Activated naive CD8-positive, alpha-beta T cell treated with anti-CD3 and anti-CD28 coated beads, Interleukin-2, amount 10 ng/mL, durations not matched to agents 7 days and 5 days (primary cell): ENCODE measurements at places on chromosomes 6 and 20.

DNA sequence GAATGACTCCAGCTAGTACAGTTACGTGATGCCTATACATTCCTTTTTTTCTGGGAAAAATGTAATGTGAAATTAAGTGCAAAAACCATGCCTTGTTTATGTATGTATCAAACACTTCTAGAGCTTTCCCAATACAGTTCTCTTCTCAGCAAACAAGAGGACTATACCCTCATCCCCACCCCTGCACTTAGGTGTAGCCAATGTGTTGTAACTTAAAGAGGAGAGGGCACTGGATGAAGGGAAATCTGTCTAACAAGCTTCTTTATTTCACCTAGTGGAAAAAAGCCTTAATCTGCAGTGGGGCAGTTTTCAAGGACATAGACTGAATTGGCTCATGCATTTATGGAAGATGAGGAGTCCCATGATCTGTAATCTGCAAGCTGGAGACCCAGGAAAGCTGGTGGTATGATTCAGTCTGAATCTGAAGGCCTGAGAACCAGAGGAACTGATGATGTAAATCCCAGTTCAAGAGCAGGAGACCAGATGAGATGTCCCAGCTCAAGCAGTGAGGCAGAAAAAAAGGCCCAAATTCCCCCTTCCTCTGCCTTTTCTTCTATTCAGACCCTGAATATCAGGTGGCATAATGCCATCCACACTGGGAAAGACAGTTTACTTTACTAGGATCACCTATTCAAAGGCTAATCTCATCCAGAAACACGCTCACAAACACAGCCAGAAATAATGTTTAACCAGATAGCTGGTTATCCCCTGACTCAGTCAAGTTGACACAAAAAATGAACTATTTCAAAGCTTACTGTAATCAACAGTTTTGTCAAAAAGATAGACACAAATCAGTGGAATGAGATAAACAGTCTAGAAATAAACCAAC is 25.8 kb upstream of the SLC17A3 start:
- DNase-seq = no peak

DNA sequence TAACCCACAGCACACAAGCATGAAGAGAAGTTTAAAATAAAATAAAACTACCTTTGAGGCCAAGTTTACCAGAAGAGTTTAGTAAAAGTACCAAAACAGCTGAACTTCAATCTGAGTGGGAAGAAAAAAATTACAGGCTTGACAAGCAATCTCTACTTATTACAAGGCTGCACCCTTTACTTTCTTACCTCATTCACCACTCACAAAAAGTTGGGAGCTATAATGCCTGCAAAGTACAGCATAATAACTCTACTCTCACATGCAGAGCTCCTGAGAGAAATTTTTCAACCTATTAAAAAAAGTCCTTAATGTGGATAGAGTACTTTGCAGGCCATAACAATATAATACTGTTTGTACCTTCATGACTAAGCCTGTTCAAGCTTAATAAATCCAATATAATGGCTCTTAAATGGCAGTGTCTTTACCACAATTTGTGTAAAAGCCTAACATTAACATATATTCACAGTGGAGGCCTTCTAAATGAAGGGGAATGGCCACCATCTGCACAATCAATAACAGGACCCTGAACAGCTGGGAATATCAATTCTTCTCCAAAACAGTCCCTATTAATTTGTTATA is 103.1 kb downstream of the DST start:
- no peak for DNase-seq

GRCh38 chr6:168221497-168222079 is 98.0 kb downstream of the DACT2 start:
- no peak for DNase-seq

DNA sequence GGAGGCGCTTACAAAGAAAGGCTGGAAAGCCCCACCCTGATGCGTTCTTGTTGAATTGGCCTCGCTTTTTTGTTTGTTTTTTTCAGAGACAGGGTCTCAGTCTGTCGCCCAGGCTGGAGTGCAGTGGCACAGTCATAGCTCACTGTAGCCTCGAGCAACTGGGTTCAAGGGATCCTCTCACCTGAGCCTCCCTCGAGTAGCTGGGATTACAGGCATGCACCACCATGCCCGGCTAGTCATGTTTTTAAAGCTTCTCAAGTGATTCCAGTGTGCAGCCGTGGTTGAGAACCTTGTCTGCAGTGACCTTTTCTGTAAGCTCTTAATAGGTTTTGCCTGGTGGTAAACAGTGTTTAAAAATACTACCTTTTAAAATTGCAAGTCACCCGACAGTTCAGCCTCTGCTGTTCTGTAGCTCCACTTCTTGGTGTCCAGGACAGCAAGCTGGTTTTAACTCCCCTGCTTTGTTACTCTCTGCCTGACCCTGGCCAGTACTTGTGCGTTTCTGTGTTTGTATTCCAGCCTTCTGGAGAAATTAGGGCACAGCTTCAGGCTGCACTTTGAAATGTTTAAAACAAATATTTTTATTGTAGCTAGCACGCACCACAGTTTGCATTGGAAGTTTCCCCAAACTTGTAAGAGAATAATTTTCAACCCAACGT is 54.4 kb downstream of the KDM1B start:
- no peak for DNase-seq

DNA sequence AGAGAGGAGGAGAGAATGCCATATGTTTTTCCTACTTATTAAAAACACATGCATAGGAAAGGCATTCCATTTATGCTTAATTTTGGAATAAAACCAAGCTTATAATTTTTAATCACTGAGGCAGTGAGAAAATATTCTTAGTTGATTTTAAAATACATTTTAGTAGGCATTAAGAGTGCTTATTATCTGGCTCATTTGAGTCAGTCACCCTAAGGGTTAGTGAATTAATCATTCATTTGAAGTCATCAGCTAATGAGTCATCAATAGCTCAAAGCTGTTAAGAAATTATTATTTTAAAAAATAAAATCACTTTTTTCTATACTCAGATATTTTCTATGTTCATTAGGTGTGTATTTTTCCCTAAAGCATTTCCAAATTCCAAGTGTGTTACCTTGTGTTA is 81.6 kb downstream of the TMEM200A start:
- DNase-seq = no peak

DNA sequence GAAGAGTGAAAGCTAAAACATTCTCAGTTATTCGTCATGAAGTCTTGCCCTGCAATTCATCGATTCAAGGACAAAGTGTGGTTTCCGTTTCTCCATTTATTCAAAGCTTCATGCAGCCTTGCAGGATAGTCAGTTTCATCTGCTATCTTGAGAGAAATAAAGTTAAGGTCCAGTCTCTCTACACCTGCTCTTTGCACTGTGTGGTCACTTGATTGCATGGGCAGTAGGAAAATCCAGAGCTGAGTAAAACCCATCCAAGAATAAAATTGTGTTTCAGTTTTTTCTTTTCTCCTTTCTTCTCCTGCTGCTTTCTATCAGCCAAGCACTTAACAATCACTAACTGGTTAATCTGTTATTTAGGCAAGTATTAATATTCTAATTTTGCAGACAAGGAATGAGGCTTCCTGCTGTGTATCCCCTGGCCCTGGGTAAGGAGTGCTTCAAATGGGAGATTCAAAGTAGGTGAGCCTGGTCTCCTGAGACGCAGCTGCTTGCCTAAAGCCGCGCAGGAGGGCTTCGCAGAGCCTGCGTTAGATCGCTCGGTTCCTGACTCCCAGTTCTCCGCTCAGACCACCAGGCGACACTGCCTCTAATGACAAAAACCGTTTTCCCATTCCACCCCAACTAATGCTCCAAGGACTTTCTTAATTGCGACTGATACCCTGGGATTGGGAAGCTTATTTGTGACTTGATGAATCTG is 808.3 kb downstream of the TFAP2A start:
- no peak for DNase-seq

- DNase-seq = no peak
Measured at GRCh38 chr6:6811128-6812009, 222.8 kb downstream of the LY86 start.

DNA sequence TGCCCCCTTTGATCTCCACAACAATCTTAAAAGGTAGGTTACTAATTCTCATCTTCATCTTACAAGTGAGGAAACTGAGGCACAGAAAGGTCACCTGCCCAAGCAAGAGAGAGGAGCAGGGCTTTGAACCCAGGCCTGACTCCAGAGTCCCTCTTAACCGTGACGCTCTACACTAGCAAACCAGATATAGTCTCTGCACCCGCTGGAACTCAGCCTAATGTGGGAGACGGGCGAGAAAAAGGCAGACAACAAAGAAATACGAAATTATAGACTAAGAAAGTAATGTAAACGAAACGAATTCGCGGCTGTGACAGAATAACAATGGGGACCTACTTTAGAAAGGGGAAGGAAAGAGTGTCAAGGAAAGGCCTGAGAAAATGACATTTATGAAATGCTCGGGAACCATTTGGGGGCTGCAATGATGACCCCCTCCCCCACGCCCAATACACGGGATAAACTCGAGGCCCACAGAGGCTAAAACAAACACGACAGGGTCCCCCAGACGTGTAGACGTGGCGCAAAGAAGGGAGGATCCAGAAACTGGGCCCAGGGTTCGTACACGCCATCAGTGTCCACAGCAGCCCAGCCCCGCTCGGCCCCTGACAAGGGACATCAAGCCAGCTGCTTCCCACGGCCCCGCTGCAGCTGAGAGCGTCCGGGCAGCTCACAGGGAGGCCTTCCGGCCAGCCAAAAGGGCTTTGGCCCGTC is 637 bp downstream of the TRPC4AP start:
- DNase-seq = no peak
